Lung (tissue), 17 donors: ENCODE measurements at places on chromosomes 4 and X. TPM values are rescaled to one million over a fixed set of nuclear protein-coding genes. Genes with fewer than 3 reads are reported as not detected.

The CITED1 gene
- total RNA-seq, result 1.8 TPM

The ZNF718 gene
- 27.7 TPM for total RNA-seq

The TLR10 gene
- total RNA-seq, result 4.4 TPM

The RTL9 gene
- total RNA-seq, result 0.34 TPM

The FSTL5 gene
- total RNA-seq, result 0.23 TPM

The LRPAP1 gene
- 238 TPM for total RNA-seq

DNA sequence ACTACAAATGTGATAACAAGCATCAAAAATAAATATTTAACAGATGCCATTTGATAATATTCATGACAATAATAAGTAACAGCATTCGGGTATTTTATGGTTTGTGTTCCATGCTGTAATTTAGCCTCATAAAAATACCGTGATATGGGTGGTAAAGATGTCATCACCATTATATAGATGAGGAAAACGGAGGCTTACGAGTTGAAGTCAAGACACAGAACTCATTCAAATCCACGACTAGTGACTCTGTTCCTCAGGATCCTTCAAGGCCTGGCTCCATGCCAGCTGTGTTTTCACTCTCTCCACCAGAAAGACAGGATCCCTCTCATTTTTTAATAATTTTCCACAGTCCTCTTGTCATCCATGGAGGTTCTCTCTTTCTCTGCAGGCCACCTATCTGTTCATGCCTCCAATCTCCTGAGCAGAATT, 94.5 kb downstream of the APBB2 start:
- peaks cover 1% of the 10 kb centered on the region for H3K36me3 ChIP-seq
- H3K27ac ChIP-seq, result peak overlapping the region; percentile 86
- DNase-seq, result no peak

GRCh38 chrX:46978341-46979291, 66.4 kb downstream of the JADE3 start:
- H3K4me3 ChIP-seq, result no peak overlapping the region
- peak; percentile 46 for DNase-seq
- H3K27ac ChIP-seq, result no peak overlapping the region
- no peaks in the 10 kb centered on the region for H3K36me3 ChIP-seq

DNA sequence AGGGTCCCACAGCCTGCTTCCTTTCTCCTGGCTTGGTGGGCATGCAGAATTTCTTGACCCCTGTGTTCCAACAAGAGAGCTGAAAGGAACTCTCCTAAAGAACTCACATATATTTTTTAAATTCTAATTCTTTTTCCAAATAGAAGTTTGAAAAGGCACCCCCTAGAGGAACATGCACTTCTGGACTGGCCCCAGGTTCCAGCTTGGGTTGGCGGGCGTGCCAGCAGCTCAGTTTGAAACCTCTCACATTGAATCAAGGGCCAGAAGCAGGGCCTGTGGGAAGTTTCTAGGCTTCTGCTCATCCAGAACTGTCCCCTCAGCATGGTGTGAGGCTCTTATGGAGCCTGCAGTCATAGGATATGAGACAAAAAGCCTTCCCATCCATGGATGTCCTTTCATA, 132.6 kb downstream of the ATG4A start:
- H3K27ac ChIP-seq, result no peak overlapping the region
- peaks cover 15% of the 10 kb centered on the region for H3K27me3 ChIP-seq
- no peak for DNase-seq
- no peak overlapping the region for H3K4me3 ChIP-seq
- H3K36me3 ChIP-seq, result no peaks in the 10 kb centered on the region
- no peaks in the 10 kb centered on the region for H3K4me1 ChIP-seq

DNA sequence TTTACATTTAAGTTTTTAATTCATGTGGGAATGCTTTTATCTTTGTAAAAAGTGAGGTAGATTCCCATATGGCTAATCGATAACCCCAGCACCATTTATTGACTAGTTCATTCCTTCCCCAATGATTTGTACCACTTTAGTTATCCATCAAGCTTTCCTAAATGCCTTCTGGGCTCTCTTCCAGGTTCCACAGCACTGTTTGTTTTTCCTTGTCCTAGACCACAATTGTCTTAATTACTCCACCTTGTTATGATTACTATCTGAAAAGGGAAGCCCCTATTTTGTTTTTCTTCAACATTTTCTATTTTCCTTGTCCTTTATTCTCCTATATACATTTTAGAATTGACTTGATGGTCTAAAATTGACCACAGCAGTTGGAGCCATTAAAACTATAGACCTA, 48.5 kb upstream of the GPRIN3 start:
- no peak overlapping the region for H3K27ac ChIP-seq
- no peak overlapping the region for H3K4me3 ChIP-seq
- no peak for DNase-seq
- no peaks in the 10 kb centered on the region for H3K27me3 ChIP-seq
- no peaks in the 10 kb centered on the region for H3K36me3 ChIP-seq

GRCh38 chr4:87465739-87466366, 43.5 kb downstream of the NUDT9 start:
- H3K4me3 ChIP-seq, result no peak overlapping the region
- H3K36me3 ChIP-seq, result peaks cover 2% of the 10 kb centered on the region
- H3K27me3 ChIP-seq, result no peaks in the 10 kb centered on the region
- peak; percentile 71 for DNase-seq

GRCh38 chr4:158859661-158860060, 90.8 kb downstream of the FNIP2 start:
- no peak for DNase-seq
- H3K4me1 ChIP-seq, result no peaks in the 10 kb centered on the region
- no peaks in the 10 kb centered on the region for H3K27me3 ChIP-seq
- peaks cover 32% of the 10 kb centered on the region for H3K36me3 ChIP-seq
- H3K4me3 ChIP-seq, result no peak overlapping the region
- no peak overlapping the region for H3K27ac ChIP-seq

- H3K4me1 ChIP-seq, result no peaks in the 10 kb centered on the region
- H3K36me3 ChIP-seq, result no peaks in the 10 kb centered on the region
- H3K4me3 ChIP-seq, result no peak overlapping the region
- no peak for DNase-seq
- H3K27me3 ChIP-seq, result no peaks in the 10 kb centered on the region
These were observed 34.6 kb upstream of the AADAT start for GRCh38 chr4:170124406-170124805.

- peaks cover 8% of the 10 kb centered on the region for H3K4me1 ChIP-seq
- no peaks in the 10 kb centered on the region for H3K27me3 ChIP-seq
- no peak for DNase-seq
- H3K36me3 ChIP-seq, result peaks cover 17% of the 10 kb centered on the region
- H3K27ac ChIP-seq, result no peak overlapping the region
These were observed 4.9 kb downstream of the LYAR start for GRCh38 chr4:4284827-4285618.

DNA sequence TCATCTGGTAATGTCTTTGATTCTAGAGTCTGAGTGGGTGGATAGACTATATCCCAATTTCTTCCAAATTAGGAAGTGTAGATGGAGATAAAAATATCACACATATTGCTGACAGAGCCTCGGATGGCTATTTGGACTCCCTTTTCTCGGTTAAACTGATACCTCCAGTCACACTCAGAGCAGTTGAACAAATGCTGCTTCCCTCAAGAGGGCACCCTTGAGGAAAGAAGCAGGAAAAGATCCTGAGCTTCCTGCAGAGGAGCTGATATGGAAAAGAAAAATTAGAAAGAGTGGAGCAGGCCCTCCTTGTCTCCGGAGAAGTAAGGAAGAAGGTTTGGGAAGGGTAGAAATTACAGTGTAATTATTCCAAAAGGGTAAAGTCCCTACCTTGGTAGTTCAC, 96.2 kb upstream of the CCSER1 start:
- no peak overlapping the region for H3K4me3 ChIP-seq
- no peaks in the 10 kb centered on the region for H3K36me3 ChIP-seq
- no peak overlapping the region for H3K27ac ChIP-seq

DNA sequence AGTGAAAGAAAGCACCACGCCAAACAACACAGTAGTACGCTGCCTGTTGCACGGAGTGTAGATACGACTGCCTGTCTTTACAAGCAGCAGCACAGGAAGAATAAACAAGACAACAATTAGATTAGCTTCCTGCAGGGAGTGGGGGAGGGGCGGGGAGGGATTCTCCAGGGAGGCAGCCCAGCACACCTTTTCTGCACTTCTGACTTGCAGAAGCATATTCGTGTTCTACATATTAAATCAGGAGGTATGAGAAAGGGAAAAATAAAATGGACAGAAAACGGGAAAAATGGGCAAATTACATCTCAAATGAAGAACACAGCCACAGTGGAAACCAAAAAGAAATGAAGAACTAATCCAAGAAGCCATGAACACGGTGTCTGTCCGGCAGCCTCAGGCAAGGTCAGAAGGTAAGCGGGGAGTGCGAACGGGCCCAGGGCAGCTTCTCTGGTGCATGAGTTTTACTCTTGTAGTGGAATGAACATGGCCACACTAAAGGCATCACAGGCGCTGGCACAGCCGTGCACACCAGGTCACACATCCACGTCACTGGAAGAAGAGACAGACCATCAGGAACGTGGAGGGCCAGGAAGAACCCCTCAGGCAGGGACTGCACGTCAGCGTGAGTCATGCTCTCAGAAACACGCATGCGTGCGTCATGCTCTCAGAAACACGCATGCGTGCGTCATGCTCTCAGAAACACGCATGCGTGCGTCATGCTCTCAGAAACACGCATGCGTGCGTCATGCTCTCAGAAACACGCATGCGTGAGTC, 20.1 kb upstream of the ADRA2C start:
- H3K36me3 ChIP-seq, result no peaks in the 10 kb centered on the region
- H3K4me3 ChIP-seq, result no peak overlapping the region
- H3K27ac ChIP-seq, result no peak overlapping the region
- no peaks in the 10 kb centered on the region for H3K4me1 ChIP-seq
- DNase-seq, result no peak
- peaks cover 61% of the 10 kb centered on the region for H3K27me3 ChIP-seq

DNA sequence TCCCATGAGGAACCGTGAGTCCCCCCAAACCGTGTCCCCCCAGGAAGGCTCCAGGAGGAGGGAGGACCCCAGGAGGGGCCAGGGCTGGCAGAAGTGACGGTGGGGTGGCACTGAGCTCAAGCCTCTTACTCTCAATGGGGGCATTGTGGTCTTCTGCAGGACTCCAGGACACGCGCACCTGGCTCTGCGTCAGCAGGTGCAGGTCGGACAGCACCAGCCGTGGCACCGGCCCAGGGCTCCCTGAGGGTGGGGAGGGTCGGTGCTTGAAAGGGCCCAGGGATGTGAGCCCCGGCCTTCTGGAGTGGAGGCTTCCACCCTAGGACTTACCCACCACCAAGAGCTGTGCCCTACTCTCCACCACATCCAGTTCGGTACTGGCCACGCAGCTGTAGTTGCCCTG, 18.3 kb downstream of the L1CAM start:
- H3K27ac ChIP-seq, result no peak overlapping the region
- H3K4me1 ChIP-seq, result no peaks in the 10 kb centered on the region
- no peaks in the 10 kb centered on the region for H3K36me3 ChIP-seq
- no peaks in the 10 kb centered on the region for H3K27me3 ChIP-seq

GRCh38 chrX:10017872-10018271, 50.7 kb downstream of the CLDN34 start:
- H3K36me3 ChIP-seq, result no peaks in the 10 kb centered on the region
- peaks cover 12% of the 10 kb centered on the region for H3K4me1 ChIP-seq
- H3K4me3 ChIP-seq, result no peak overlapping the region
- DNase-seq, result no peak
- H3K27me3 ChIP-seq, result peaks cover 5% of the 10 kb centered on the region
- peak overlapping the region; percentile 45 for H3K27ac ChIP-seq

GRCh38 chr4:24971192-24971591, 58.4 kb upstream of the CCDC149 start:
- no peaks in the 10 kb centered on the region for H3K27me3 ChIP-seq
- no peak overlapping the region for H3K4me3 ChIP-seq
- DNase-seq, result no peak
- H3K36me3 ChIP-seq, result no peaks in the 10 kb centered on the region
- peaks cover 7% of the 10 kb centered on the region for H3K4me1 ChIP-seq
- no peak overlapping the region for H3K27ac ChIP-seq

GRCh38 chr4:22719218-22719617, 26.5 kb downstream of the GBA3 start:
- no peak overlapping the region for H3K4me3 ChIP-seq
- H3K4me1 ChIP-seq, result no peaks in the 10 kb centered on the region

GRCh38 chr4:139014371-139015268, 961 bp upstream of the NOCT start:
- no peaks in the 10 kb centered on the region for H3K27me3 ChIP-seq
- peaks cover 7% of the 10 kb centered on the region for H3K4me1 ChIP-seq
- no peaks in the 10 kb centered on the region for H3K36me3 ChIP-seq
- peak; percentile 38 for DNase-seq
- peak overlapping the region; percentile 11 for H3K4me3 ChIP-seq
- H3K27ac ChIP-seq, result peak overlapping the region; percentile 98

DNA sequence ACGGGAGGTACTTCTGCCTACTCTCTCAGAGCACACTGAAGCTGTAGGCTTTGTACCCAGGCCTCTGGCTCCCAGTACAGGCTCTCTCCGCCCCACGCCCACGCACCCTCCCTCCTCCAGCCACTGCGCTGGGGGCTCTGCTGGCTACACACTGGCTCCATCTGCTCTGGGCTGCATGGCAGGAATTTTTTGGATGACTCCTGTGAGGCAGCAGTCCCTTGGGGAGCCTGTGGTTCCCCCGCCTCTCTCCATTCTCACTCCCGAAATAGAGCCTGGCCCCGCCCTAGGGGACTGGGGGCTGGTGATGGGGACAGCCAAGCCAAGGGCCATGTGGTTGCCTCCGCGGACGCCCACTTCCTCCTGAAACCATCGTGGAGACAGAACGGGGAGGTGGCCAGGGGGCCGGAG, 58.1 kb upstream of the ADRA2C start:
- no peaks in the 10 kb centered on the region for H3K27me3 ChIP-seq
- H3K36me3 ChIP-seq, result no peaks in the 10 kb centered on the region
- H3K4me3 ChIP-seq, result no peak overlapping the region
- no peaks in the 10 kb centered on the region for H3K4me1 ChIP-seq

- peak; percentile 74 for DNase-seq
- H3K36me3 ChIP-seq, result no peaks in the 10 kb centered on the region
- no peaks in the 10 kb centered on the region for H3K4me1 ChIP-seq
- no peak overlapping the region for H3K27ac ChIP-seq
- no peaks in the 10 kb centered on the region for H3K27me3 ChIP-seq
These were observed 141.0 kb upstream of the FAM47C start for GRCh38 chrX:36867143-36867542.

DNA sequence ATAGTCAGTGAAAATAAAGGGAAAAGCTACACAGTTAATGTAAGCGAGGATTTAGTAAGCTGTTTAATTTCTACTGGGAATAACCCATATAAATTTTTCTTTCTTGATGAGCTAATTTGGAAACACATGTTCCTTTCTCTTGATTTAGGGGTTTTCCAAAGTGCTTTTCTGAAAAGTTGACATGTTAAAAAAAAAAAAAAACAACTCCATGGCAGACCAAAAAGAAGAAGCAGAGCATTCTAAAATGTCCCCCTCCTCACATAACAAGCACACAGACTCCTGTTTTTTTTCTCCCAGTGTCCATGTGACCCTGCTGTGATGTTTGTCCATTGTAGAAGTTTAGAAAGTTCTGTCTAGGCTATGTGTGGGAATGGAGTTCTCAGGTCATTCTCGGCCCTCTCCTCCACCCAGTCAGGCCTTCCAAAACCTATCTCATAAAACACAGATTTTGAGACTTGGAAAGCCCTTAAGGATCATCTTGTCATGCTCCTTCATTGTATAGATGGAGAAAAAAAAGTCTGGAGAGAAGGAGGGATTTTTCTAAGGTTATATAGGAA, 792 bp downstream of the CLIC2 start:
- no peaks in the 10 kb centered on the region for H3K4me1 ChIP-seq
- no peak overlapping the region for H3K27ac ChIP-seq
- DNase-seq, result no peak
- no peaks in the 10 kb centered on the region for H3K36me3 ChIP-seq
